ENCODE measurements at places on chromosomes 1 and 21.

DNA sequence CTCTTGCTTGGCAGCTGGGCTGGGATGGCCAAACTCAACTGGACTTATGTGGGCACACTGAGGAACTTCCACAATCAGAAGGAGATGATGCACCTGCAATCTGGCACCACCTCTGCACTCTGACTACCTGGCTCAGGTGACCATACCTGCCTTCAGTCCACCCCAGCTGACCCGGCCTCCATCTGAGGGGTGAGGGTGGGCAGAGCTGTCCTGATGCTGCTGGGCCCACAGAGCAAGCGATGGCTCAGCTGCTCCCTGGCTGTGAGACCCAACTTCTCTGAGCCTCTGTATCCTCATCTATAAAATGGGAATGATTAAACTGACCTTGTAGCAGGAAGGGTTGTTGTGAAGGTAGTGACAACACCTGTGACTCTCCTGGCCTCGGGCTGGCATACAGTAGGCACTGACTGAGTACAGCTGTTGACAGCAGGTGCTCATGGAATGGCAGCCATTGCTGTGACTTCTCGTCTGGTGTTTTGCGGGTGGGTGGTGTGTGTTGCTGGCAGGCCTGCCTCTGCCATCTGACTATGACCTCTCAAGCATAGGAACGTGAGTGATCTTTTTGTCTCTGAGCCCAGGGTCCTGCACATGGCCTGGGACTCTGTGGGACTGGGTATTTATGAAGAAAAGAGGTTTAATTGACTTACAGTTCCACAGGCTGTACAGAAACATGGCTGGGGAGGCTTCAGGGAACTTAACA lies 438.5 kb downstream of the PTPRU start:
- no peak for DNase-seq

GRCh38 chr1:8536515-8536914 lies 218.6 kb downstream of the SLC45A1 start:
- DNase-seq: no peak

DNA sequence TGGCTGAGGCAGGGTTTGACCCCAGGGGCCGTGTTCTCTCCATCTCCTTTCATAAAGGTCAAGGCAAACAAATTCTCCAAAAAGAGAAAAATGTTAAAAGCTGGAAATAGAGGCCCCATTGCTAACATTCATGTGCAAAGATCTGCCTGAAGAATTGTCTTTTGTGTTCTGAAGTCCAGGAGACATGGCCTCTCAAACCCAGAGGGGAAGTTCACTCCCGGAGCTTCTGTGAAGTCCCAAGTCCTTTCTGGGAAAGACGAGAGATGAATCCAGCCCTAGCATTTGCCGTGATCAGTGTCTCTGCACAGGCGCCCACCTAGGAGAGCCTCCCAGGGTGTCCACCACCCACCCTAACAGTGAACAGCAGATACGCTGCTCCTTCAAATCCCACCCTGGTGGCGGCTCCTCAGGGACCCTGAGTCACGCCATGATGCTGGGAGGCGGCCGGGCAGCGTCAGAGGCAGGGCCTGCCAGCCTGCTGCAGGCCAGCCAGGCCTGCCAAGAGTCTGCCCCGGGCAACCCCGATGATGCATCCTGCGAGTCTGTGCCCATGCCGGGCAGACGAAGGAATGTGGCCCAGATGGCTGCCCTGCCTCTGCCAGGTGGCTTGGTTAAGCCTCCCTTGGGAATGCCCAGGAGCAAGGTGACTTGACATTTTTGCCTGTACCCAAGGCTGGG lies 5.2 kb upstream of the C2CD2 start:
- DNase-seq: no peak

- DNase-seq: no peak
Measured at GRCh38 chr1:206833106-206833680, 32.2 kb upstream of the IL20 start.

GRCh38 chr1:191460234-191460633 lies 698.0 kb upstream of the RGS18 start:
- DNase-seq: no peak

- no peak for DNase-seq
Measured at GRCh38 chr1:233657466-233657865, 43.6 kb downstream of the KCNK1 start.

GRCh38 chr1:170593173-170594011 lies 61.4 kb downstream of the GORAB start:
- no peak for DNase-seq
